ENCODE measurements at places on chromosomes 1 and 21.

GRCh38 chr1:35615440-35615839 lies 25.9 kb downstream of the PSMB2 start:
- DNase-seq: no peak

- DNase-seq: no peak
These were observed 40.4 kb upstream of the ZBTB18 start for GRCh38 chr1:244010703-244011123.

- peak; percentile 21 for DNase-seq
These were observed 31.9 kb upstream of the EDN2 start for GRCh38 chr1:41516168-41517061.

DNA sequence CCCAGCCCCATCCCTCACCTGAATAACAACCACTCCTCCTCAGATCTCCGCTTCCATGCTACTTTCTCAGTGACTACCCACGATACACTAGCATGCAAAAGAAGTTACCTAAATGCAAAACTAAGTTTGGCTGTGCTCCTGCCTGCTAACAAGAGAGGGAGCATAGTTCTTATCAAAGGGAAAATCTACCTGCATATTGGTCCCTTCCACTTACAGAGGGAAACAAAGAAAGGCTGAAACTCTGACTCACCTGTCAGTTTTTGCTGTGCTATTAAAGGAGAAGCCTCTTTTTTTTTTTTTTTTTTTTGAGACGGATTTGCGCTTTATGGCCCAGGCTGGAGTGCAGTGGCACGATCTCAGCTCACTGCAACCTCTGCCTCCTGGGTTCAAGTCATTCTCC lies 43.8 kb upstream of the RAVER2 start:
- DNase-seq: no peak

GRCh38 chr1:98177751-98178150 lies 256.9 kb upstream of the DPYD start:
- no peak for DNase-seq

- DNase-seq: no peak
These were observed 46.2 kb upstream of the BTG3 start for GRCh38 chr21:17658931-17659330.

DNA sequence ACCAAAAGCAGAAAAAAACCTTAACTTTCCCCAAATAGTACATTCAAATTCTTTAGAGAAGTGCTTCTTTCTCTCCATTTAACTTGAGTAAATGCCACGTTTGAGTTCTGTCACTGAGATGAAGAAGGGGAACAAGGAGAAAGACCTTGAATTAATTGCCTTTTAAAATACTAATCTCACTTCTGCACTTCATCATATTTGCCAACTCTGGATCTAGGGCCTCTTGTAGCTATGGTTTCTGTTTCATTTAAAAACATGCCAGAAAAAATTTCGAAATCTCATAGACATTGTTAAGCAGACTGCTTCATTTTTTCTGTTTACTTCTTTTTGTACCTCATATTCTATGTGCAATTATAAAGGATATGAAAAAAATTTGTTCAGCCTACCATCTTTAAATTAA lies 24.6 kb downstream of the MIXL1 start:
- no peak for DNase-seq

DNA sequence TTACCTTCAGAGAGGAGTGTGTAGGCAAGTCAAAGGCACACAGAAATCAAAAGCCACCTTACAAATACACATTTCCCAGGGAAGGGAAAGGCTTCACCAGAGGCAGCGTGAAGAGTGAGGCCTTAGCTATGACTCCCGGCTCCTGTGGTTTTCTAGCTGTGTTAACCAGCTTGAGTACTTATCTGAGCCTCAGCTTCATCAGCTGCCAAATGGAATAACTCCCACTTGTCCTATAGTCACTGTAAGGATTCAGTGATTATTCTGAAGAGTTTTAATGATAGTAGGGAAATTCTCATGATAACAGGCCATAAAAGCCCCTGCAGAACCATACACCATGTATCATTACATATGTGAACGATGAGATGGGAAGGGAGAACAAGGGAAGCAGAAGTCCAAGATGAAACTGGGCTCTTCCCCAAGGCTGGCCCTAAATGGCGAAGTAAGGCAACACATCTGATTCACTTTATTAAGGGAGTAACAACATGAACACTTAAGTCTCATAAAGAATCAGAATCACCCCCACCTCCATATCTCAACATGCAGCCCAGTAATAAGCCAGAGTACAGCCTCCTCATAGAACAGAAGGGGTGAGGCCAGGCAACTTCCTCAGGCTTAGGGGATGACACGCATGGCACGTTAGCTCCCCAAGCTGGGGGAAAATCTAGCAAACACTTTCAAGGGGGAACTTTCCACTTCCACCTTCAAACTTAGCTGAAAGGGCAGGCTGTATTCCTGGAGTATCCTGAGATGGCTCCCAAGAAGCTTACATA lies 63.7 kb downstream of the SLC66A1 start:
- no peak for DNase-seq

GRCh38 chr1:205256951-205257625 lies 29.3 kb downstream of the TMCC2 start:
- DNase-seq: no peak

GRCh38 chr1:160606611-160607010 lies 27.3 kb upstream of the CD84 start:
- no peak for DNase-seq

DNA sequence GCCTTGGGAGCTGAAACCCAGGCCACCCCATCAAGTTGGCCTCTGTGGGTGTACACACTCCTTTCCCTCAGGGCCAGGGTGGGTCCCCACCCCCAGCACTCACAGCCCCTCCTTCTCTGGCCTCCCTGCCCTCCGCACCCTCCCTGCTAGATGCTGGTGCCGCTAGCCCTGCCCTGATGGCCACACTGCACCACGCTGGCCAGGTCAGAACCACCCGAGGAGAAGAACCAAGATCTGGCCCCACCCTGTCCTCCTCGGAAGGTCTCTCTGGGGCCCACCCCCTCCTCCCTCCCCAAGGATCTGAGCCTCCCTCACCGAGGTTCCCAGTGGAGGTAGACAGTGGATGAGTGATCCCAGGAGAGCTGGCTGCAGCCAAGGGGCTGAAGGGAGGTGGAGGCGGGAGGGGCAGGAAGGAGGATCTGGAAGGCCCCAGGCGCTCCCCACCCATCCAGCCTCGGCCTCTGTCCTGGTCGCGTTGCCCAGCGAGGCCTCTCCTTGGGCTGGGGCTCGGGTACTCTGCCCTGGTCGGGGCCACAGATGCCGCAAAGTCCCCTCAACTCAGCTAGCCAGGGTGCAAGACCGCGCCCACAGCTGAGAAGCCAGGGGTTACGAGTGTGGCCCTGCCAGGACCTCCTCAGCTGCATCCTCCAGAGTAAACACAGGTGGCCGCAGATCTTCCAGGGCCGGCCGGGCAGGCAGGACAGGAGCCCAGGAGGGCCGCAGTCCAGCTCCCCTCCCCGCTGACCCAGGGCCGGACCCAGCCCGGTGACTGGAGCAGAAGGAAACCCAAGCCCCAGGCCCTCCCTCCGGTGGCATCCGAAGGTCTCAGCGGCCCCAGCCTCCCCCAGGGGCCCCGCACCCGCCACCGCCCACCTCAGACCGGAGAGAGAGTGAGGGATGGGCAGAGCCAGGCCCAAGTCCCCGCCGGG lies 5.2 kb downstream of the B3GALT6 start:
- no peak for DNase-seq

- no peak for DNase-seq
These were observed 31.0 kb upstream of the BEND5 start for GRCh38 chr1:48807554-48808260.

- DNase-seq: no peak
These were observed 68.8 kb upstream of the KCNJ15 start for GRCh38 chr21:38188037-38188436.

DNA sequence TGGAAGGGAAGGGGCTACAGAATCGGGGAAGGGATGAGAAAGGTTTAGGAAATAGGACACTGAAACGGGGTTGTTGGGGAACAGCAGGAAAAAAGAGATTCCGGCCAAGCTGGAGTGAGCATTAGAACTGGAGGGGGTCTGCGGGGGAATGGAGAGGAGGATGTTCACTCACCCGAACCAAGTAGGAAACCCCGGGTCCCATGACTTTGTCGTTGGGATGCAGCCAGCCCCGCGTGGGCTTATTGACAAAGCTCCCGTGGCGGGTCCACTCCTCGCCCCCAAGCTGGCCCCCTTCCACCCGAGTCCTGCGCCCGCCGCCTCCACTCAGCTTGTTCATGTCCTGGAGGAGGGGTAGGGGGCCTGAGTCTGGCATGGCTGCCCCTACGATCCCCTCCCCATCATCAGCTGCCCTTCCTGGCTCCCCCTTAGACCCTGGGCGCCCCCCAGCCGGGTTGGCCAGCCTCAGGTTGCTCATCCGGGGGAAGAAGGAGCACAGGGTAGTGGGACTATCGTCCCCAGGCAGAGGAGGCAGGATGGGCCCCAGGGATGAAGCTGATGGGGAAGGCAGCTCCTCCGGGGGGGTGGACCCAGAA lies 591 bp downstream of the SHC1 start:
- no peak for DNase-seq

DNA sequence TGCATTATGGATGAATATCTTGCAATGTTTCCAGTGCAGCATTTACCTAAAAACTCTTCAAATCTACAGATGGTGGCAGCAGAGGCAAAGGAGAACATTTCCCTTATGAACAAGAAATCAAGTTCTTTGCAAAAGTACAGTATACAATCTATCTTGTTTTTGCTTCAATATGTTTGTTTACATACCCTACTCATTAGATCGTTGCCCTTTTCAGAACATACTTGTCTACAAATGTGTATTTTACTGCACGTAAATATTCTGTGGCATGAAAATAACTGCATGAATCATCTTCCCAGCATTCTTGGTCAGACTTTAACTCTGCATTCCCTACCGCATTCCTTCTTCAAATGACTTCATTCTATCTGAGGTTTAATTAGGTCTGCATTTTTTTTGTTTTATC lies 212.7 kb downstream of the ZP4 start:
- no peak for DNase-seq

- DNase-seq: no peak
These were observed 65.5 kb downstream of the MEF2D start for GRCh38 chr1:156434989-156435544.

GRCh38 chr21:32192291-32193097 lies 86.4 kb downstream of the MIS18A start:
- no peak for DNase-seq

DNA sequence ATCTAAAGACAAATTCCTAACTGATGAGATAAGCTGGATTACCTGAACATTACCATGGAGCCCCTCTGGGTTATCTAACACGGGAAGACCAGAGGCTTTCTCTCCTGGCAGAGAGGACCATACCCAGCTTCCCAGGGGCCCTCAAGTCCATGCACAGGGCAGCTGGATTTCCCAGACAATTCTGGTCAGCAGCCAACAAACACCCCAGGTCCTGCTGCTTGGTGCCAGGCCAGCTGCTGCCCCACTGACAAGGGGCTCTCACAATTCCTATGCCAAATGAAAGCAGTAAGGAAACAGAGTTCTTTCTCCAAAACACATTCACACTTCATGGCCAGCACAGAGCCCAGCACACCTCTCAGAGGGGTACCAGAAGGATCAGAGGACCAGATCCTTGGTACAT lies 114.2 kb downstream of the HLCS start:
- DNase-seq: no peak

DNA sequence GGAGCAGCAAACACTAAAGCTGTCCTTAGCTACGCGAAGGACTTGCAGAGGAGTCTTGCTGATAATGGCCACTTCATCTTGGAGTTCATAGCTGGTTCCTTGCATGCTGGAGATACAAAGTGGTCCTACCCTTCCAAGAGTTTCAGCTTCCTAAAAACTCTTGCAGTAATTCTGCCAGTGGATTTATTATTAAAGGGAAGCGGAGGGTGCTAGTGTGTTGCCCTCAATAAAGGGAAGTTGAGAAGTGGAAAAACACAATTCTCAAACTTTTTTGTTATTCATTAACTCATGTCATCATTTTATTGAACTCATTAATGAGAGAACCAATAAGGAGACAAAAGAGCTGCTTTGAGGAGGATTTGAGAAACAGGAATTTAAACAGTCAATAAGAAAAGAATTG lies 6.5 kb upstream of the HAPLN2 start:
- no peak for DNase-seq

DNA sequence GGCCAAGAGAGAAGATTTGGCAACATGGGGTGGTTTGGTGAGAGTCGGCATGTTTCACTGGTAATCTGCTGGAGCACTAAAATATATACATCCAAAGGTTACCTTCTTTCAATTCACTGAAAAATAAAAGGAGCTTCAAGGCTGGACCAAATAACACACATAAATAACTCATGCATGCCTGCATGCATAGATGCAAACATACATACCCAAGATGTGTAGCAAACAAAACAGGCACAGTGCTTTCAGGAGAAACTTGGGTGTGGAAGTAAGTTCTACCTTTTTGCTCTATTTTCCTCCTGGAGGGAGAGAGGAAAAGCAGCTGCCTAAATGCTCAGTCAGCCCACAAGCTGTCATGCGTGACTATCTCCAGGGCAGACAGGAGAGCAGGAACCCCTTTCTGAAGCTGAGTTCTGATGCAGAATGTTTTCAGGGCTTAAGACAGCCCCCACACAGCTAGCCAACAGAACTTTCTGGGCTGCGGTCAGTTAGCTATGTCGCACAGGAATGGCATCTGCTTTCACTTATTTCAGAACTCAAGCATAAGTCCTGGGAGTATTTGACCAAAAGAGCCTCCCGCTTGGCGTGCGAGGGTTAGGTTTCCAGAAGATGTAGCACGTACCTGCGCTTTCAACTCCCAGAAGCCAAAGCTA lies 166.2 kb downstream of the TOMM20 start:
- no peak for DNase-seq

Data from stimulated activated CD8-positive, alpha-beta memory T cell treated with anti-CD3 and anti-CD28 coated beads, Interleukin-7, amount 100 ng/mL, for 1 hour (primary cell).